T-helper 2 cell (primary cell): ENCODE measurements at places on chromosomes 13 and 19.

- DNase-seq: no peak
These were observed 55.6 kb downstream of the TMED1 start for GRCh38 chr19:10780368-10780767.

DNA sequence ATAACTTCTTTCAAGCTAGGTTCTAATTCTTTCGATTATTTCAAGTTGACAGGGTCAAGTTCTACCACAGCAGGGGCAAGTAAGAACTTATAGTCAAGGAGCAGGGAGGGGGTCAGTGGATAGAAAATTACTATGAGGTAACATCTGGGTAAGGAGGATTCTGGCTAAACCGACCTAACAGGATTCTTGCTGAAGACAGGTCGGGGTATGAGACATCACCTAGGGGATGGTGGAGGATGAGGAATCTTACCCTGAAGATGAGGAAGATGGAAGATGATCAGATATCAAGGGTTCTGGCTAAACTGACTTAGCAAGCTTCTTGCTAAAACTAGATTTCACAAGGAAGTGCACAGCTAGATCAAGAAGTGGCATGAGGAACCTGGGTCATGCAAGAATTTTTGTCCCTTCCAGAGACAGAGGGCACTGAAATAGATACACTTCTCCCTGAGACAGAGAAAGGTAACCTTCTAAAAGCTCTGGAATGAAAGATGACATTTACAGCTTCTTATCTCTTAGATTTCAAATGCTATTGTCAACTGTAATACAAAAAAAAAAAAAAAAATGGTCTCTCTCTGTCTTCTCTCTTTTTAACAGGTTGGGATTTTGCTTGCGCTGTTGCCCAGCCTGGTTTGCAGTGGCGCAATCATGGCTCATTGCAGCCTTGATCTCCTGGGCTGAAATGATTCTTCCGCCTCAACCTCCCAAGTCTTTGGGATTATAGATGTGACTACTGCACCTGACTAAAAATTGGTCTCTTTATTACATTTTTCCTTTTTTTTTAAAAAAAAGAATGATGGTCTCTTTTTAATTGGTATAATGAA, 9.6 kb upstream of the METTL21C start:
- no peak for DNase-seq

- DNase-seq: no peak
These were observed 105.0 kb downstream of the IER2 start for GRCh38 chr19:13255041-13255718.

GRCh38 chr13:24328145-24328544, 18.8 kb downstream of the C1QTNF9 start:
- no peak for DNase-seq

DNA sequence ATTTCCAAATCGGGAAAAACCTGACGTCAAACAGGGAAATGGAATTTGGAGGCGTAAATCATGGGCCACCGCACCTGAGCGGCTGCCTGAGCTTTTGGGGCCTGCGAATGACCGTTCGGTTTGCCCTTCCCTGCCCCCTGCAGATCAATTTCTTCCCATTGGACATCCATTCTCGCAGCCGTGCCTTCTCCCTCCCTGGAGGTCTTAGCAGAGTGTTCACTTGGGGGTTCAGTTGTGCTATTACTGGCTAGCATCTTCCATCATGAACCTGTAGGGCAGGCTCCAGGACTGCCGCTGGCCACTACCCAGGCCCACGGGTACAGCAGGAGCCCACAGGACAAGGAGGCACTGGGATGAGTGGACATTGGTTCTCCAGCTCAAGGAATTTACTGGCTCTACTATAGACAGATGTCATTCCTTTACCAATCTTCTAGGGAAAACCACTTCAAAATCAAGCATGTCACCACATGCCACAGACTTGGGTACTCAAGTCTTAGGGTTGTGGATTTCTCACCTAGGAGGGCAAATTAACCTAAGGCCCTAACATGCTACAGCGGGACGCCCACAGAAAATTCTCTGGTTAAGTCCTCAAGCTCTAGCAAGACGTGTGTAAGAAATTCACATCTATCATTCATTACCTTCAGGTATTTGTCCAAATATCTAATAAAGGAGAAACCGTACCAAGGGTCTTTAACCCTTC, 75.5 kb downstream of the COL4A1 start:
- DNase-seq: no peak

DNA sequence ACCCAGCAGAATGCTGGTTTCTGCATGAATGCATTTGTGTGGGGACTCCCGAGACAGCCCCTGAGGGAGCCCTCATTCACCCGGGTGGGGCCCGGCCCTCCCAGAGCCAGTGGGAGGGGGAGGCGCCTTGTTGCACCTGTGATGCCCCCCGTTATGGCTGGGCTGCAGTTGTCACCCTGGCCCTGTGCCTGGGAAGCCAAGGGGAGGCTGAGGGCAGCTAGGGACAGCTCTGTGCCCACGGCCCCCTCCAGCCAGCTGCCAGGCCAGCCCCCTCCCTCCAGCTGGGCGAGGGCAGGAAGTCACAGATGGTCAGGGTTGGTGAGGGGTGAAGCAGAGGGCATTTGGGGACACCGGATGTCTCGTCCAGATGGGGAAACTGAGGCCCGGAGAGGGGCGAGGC, 26.1 kb downstream of the NFIC start:
- no peak for DNase-seq
